ENCODE measurements at places on chromosomes 2 and 18. TPM values are rescaled to one million over a fixed set of nuclear protein-coding genes. Genes with fewer than 3 reads are reported as not detected.

Gene RAMP1
- total RNA-seq, result 0.46 TPM

Gene SLC9A4
- total RNA-seq, result not detected

Gene GNLY
- 4.3 TPM for total RNA-seq

Gene BOLL
- not detected for total RNA-seq

Gene LOXHD1
- total RNA-seq, result not detected

Gene INHA
- not detected for total RNA-seq

Gene GAREM1
- total RNA-seq, result 0.30 TPM

Gene STRADB
- 11.9 TPM for total RNA-seq

Gene YES1
- 8.1 TPM for total RNA-seq

Gene ATP8B1
- 0.15 TPM for total RNA-seq

Gene SLC11A1
- total RNA-seq, result 0.05 TPM

Gene PLEKHH2
- total RNA-seq, result 0.26 TPM

Gene PTMA
- total RNA-seq, result 2,248 TPM

Gene NETO1
- total RNA-seq, result 0.14 TPM

Gene DNAJC10
- total RNA-seq, result 81.7 TPM

Gene AMER3
- total RNA-seq, result not detected

Gene DPYSL5
- not detected for total RNA-seq

Gene UGT1A7
- not detected for total RNA-seq

Gene SH3RF3
- total RNA-seq, result 0.98 TPM

Gene CD226
- 129 TPM for total RNA-seq

Gene HOXD10
- total RNA-seq, result not detected

Gene MAL
- total RNA-seq, result 5.6 TPM

Gene CLIP4
- 11.7 TPM for total RNA-seq

Gene KCNE4
- total RNA-seq, result not detected

Gene CGREF1
- total RNA-seq, result 7.3 TPM

Gene IL36RN
- 3.9 TPM for total RNA-seq

Gene RNU2-63P
- 27.8 TPM for total RNA-seq

Gene GYPC
- 85.2 TPM for total RNA-seq

Gene SUMO1
- 105 TPM for total RNA-seq

Gene AQP12A
- not detected for total RNA-seq

Gene RBKS
- total RNA-seq, result 1.2 TPM

Gene LRATD1
- 0.11 TPM for total RNA-seq

Gene ALPI
- total RNA-seq, result not detected

Gene ZSWIM2
- not detected for total RNA-seq

Gene CERKL
- total RNA-seq, result not detected

Gene SLC66A2
- total RNA-seq, result 38.7 TPM

Gene NAGK
- total RNA-seq, result 84.0 TPM

Gene IL1RN
- 2.5 TPM for total RNA-seq

Gene TCF23
- not detected for total RNA-seq

Gene ALPG
- not detected for total RNA-seq

Gene SLC30A3
- 0.15 TPM for total RNA-seq

Gene LYPD6
- not detected for total RNA-seq

Gene SERPINB3
- not detected for total RNA-seq

Gene NEU2
- not detected for total RNA-seq

Gene FASTKD2
- total RNA-seq, result 45.2 TPM

Gene CIB4
- total RNA-seq, result not detected

Data from activated T-cell treated with anti-CD3 and anti-CD28 coated beads, Interleukin-2, amount 50 U/mL, for 4 hours (primary cell).